Kidney (tissue), 22 donors: ENCODE measurements at places on chromosomes 16 and 17. TPM values are rescaled to one million over a fixed set of nuclear protein-coding genes. Genes with fewer than 3 reads are reported as not detected.

Gene TMEM11
- 17.4 TPM for total RNA-seq

DNA sequence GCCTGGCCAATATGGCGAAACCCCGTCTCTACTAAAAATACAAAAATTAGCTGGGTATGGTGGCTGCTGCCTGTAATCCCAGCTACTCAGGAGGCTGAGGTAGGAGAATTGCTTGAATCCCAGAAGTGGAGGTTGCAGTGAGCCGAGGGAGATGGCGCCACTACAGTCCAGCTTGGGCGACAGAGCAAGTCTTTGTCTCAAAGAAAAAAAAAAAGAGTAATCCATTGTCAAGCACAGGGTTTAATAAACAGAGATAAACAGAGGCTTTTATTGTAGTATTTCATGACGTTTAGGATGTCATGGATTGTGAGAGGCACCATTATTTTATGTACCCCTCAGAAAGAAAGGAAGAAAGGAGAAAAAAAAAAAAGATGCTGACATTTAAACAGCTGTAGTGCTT, 75.2 kb upstream of the RNU2-1 start:
- DNase-seq = no peak

DNA sequence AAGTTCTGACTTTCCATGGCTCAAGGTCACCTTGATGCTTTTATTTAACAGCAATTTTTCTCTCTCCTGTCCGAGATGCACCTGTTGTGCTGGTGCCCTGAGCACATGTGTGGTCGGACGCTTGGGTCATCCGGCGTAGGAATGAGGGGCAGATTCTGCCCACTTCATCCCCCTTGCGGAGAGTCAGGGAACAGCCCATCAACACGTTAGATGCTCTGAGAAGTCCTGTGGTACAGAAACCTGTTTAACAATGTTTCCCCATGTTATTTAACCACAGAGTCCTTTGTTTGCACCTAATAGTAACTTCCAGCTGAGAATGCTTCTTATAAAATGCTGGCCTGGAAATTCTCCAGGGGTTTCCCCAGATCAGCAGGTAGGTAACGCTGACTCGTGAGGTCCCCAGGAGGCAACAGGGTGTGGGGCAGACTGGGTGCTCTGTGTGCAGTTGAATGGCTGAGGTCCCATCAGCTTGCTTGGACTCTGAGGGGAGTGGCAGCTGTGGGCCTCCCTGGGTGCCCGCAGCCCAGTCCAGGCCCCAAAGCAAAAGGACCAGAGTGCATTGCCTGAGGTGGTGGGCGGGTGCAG, 17.8 kb downstream of the DOC2B start:
- DNase-seq = no peak

DNA sequence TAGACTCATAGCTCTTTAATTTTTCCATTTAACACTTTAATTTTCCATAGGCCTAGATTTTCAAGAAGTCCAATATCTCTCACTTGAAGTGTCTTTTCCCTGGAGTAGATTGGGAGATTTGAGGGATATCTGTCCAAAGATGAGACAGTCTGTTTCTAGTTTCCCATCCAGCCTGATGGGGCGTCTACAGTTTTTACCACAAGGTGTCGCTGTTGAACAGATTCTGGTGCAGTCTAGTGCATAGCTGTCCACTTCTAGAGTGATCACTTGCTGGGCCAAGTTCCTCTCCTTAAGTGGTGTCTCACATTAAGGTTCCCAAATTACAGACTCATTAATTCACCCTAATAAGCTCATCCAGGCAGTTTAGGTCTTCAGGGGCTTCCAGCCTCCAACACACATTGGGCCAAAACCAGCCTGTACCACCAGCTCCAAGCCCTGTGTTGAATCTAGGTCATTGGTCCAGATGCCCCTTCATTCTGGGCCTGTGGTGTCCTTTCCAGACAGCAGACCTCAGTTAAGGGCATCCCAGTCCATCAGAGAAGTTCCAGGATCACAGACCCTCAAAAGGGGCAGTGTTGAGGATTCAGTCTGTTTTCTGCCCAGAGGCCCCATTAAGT, 9.4 kb downstream of the SNX20 start:
- no peak for DNase-seq

GRCh38 chr17:34519282-34519681, 60.1 kb upstream of the TMEM132E start:
- no peak for DNase-seq

DNA sequence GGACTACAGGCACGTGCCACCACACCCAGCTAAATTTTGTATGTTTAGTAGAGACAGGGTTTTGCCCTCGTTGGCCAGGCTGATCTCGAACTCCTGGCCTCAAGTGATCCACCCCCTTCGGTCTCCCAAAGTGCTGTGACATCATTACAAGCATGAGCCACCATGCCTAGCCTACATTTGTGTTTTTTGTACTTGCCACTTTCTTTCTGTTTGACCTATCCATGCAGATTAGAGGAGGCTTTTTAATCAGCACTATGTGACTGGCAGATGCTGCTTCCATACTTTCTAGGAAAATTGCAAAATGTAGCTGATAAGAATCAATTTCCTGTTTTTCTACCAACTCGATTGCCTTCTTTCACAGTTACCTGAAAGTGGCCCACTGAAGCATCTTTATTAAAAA, 57.3 kb downstream of the B9D1 start:
- no peak for DNase-seq

Gene TGFB1I1
- total RNA-seq = 54.4 TPM

DNA sequence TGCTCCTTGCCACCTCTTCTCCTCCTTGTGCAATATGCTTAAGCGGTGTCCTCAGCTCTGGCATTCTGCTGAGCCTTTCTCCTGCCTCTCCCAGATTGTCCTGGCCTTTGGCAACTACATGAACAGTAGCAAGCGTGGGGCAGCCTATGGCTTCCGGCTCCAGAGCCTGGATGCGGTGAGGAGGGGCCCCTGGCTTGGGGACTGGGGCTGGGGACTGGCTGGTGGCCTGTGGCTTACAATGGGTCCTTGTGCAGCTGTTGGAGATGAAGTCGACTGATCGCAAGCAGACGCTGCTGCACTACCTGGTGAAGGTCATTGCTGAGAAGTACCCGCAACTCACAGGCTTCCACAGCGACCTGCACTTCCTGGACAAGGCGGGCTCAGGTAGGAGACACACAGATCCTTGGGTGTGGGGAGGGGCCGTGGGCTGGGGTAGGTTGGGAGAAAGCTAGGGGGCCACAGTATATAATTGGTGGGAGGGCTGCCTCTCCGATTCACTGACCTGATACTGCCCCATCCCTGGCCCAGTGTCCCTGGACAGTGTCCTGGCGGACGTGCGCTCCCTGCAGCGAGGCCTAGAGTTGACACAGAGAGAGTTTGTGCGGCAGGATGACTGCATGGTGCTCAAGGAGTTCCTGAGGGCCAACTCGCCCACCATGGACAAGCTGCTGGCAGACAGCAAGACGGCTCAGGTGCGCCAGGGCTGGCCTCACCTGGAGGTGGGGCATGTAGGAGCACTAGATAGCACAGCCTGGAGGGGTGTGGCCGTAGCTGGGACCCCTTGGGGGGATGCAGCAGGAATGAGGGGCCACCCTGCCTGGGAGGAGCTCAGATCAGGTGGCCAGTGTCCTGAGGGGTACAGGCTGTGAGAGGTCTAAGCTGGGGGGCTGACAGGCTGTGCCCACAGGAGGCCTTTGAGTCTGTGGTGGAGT, 16.9 kb downstream of the SPATA32 start:
- peak; percentile 50 for DNase-seq

GRCh38 chr16:52740766-52741165, 193.8 kb upstream of the TOX3 start:
- DNase-seq = no peak
